Stimulated activated CD8-positive, alpha-beta memory T cell treated with anti-CD3 and anti-CD28 coated beads, Interleukin-7, amount 100 ng/mL, for 24 hours (primary cell): ENCODE measurements at places on chromosomes 11 and 22.

GRCh38 chr11:10459029-10459970 lies 4.2 kb downstream of the AMPD3 start:
- no peak for DNase-seq

GRCh38 chr22:43129426-43130425 lies 13.5 kb downstream of the MCAT start:
- no peak for DNase-seq

DNA sequence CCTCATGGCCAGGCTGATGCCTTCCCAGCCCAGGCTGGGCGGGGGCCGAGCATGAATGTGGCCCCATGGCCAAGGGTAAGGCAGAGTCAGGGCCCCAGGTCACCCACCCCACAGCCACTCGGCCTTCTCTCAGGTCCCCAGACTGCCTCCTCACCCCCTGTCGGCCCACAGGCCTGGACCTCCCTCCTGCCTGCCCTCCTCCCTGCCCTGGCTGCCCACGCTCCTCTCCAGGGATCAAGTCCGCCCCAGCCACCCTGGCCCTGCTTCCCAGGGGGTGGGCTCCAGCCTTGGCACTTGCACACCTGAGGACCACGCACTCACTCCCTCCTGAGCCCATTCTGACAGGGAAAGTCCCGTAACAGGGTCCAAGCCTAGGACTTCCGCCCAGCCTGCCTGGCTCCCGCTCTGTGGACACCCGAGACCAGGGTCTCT lies 37.8 kb upstream of the TH start:
- DNase-seq, result no peak

DNA sequence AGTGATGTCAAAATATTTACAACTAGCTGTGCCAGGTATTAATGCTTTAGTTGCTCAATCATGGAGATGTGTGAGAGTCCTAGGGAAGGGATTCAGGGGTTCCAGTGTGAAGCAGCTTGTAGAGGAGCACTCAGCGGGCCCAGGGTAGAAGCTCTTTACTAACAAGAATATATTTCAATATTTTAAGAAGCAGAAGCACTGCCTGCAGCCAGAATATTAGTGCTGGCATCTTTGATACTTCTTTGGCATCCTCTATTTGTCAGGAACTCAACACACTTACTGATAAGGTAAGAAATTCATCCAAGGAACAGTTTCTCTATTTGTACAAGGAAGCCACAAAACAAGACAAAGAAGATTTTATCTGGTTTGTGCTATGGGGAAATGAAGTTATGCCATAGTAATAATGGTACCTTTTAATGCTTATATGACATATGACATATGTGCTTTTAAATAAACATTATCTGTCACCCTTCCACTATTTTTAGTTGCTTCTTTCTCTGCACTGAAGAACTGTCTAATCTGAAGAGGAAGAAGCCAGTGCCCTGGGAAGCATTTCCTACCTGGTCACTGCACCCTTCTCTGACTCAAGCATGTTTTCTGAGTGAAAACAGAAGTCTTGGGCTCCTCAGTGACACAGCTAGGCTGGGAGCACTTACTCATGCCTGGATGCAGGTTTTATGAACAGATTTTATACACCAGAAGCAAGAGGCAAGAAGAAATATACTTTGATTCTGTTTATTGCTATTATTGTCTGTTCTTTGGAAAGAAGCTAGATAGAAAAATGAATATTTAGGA lies 388.1 kb upstream of the CCDC90B start:
- DNase-seq, result no peak

DNA sequence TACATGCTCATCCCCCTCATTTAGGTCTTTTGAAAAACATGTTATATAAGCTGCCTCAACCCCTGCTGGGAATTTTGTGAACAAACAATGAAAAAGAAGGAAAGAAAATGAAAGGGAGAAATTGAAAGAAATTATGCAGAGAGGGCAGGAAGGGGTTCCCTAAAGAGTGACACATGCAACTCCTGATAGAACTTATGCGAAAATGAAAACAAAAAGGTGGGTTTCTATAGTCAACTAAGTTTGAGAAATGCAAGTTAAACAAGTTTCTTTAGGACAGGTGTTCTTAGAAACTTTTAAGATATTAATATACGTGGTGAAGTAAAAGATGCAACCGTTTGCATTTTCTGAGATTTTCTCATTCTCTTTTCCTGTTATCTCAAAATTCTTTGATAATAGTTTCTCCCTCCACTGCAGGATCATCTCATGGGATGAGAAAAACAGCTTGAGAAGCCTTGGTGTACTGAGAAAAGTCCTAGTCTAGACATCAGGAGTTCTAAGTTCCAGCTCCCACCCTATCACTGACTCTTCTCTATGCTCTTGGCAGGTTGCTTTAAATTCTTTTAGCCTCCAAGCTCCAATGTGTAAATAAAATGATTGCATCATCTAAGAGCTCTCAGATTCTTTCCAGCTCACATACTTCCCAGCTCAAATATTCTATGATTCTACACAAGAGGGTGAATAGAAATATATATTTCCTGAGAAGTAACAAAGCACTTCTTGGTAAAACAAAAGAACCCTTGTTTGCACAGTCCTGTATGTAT lies 109.2 kb downstream of the FAM76B start:
- DNase-seq, result no peak
